ENCODE measurements at places on chromosomes 3 and 15.

DNA sequence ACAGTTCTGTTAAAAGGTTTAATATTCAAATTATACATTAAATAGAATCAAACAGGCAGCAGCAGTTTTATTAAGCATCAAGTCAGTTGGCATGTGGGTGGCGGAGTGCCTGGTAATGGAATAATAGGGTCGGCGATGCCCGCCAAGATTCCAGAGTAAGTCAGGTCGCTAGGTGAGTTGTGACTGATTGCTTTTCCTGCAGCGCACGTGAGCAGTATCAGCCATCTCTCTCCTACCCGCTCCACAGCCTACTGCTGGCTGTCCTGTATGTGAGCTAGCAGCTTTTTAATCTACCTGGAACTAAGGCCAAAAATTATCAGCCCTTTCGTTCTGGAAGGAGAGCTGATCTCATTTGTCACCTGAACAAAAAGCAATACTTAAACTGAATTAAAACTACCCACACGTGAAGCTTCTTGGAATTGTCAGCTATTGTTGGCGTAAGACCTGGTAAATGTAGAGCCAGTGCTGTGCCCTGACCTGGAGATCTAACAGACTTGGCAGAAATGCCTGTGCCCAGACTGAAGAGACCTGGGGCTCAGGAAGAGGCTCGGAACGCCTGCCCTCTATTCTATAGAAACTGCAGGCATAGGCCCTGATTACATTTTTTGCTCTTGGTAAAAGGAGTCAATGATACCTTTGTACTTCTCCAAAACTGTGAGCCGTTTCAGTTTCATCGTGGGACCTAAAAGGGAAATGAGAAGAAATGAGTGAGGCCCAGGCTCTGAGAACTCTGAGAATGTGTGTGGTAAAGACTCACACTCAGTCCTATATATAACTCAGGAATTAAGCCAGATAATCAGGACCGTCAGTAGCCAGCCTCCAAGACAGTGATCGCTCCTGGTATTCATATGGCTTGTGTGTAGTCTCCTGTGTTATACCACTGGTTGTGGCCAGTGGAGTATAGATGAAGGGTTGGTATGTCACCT, 21.9 kb downstream of the IDH3A start:
- no peak for DNase-seq

GRCh38 chr15:29994284-29994683, 88.5 kb upstream of the GOLGA8J start:
- DNase-seq, result no peak

DNA sequence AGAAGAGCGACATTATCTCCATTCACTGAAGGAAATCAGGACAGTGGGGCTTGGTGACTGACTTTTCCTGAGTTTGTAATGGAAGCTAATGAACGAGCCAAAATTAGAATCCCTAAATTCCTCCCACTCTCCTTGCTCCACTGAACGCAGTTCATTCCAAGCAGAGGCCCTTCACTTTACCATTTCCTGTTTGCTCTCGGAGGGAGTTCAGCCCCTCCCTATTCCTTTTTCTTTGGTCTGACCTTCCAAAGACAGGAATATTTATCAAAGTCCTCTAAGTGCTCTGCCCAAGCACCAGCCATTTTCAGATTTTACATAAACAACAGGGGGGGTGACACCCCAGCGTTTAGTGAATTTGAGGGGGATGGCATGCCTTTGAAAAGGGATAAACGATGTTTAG, 24.0 kb upstream of the PTPRG start:
- DNase-seq, result no peak

DNA sequence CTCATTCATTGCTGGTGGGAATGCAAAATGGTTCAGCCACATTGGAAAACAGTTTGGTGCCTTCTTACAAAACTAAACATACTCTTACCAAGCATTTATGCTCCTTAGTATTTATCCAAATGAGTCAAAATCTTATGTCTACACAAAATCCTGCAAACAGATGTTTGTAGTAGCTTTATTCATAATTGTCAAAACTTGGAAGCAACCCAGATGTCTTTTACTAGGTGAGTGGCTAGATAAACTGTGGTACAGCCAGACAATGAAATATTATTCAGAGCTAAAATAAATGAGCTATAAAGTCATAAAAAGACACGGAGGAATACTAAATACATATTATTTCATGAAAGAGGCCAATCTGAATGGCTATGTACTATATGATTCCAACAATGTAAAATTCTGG, 709.5 kb downstream of the NSUN3 start:
- no peak for DNase-seq

GRCh38 chr15:75321711-75322110, 14.2 kb upstream of the COMMD4 start:
- DNase-seq, result no peak

DNA sequence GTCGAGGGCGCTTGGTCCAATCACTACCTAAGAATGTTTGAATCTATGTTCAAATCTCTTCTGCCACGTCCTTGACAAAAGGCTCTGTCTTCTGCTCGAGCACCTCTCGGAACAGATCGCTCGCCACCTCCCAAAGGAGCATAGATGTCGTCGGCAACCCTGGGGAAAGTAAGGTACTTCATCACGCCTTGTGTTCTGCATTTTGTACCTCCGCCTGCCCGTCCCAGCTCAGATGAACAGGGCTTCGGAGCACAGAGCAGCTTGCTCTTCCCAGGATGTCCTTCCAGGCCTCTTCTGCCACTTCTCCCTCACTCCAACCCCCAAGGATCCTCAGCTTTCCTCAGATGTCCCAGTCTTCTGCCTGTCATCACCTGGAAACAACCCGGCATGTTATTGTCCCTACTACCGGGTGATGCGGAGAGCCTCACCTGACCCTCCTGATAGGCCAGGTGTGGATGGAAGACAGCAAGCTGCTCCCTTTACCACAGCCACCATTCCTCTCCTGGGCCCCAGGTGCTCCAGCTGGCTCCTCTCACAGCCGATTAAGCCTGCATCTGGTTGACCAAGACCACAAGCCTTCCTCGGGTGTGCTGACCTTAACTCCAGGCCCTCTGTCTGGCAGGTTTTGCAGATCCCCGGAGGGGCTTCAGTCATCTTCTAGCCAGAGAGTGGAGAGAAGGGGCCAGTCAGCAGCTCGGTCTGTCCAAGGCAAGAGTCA, 270.5 kb downstream of the FAM43A start:
- DNase-seq, result no peak

- DNase-seq, result no peak
Measured at GRCh38 chr15:26891448-26892181, 24.8 kb downstream of the GABRA5 start.

DNA sequence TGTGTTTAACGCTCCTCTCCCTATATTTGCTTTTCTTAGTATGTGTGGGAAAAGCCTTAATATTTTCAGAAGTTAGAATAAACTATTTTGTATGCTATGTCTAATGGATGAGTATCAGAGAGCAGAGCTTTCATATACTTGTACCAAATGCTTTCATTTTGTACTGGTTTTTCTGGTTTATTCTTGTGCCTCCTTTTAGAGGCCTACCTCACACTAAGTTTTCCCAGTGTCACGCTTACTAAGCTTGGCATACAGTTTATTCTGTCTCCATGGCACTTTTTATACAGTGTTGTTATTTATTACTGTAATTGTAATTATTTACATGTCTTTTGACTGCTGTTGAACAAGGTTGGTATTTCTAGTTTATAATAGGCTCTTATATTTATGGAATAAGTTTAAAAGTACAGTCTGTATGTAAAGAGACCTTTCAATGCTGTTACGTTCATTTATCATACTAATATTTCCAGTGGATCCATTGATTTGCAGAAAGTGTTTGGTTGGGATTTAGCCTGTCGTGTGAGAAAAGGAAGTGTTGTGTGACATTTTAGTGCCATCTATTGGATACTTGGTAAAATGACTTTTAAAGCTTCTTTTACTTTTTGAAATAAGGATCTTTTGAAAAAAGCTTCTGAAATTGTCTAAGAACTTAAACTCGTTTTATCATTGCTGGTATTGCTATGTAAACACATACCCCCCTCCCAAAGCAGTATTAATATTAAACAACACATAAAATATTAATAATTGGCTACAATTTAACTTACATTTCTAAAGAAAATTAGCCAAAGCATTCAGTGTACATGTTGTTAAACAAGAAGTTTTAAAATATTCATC, 5.2 kb upstream of the EBLN2 start:
- no peak for DNase-seq

- DNase-seq, result no peak
Measured at GRCh38 chr3:52439426-52440248, 5.3 kb downstream of the SEMA3G start.

GRCh38 chr15:66946578-66947164, 118.7 kb upstream of the SMAD3 start:
- peak; percentile 45 for DNase-seq

DNA sequence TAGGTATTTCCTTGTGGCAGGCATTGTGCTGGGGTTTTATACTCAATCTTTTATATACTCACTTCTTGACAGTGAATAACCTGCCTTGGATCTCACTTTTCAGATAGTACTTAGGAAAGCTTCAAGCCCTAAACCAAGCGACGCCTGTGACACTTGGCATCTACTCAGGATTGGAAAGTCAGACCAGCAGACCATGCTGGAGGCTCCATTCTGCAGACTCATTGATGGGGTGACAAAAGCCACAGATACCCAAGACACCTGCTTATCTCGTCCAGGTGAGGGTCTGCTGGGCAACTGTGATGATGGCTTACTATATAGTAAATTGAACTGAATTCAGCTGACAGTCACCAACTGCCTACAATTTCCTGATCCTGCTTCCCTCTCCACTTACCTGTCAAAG, 79.4 kb upstream of the MRPS22 start:
- no peak for DNase-seq

- DNase-seq, result no peak
Measured at GRCh38 chr15:50390554-50391264, 33.5 kb upstream of the USP8 start.

Data from stimulated activated CD4-positive, alpha-beta T cell treated with anti-CD3 and anti-CD28 coated beads, Interleukin-1b, Interleukin-23, amount 100 ng/mL, for 1 hour (primary cell).